ENCODE measurements at places on chromosomes 13 and 19. TPM values are rescaled to one million over a fixed set of nuclear protein-coding genes. Genes with fewer than 3 reads are reported as not detected.
A peak's percentile ranks its signal among the peaks of the same experiment; 100 is the strongest.

PRODH2 gene
- not detected for total RNA-seq

GRCh38 chr13:25574437-25575411, 202.9 kb downstream of the ATP8A2 start:
- peak; percentile 68 for DNase-seq

CRB3 gene
- not detected for total RNA-seq

CEBPG gene
- 54.5 TPM for total RNA-seq

DNA sequence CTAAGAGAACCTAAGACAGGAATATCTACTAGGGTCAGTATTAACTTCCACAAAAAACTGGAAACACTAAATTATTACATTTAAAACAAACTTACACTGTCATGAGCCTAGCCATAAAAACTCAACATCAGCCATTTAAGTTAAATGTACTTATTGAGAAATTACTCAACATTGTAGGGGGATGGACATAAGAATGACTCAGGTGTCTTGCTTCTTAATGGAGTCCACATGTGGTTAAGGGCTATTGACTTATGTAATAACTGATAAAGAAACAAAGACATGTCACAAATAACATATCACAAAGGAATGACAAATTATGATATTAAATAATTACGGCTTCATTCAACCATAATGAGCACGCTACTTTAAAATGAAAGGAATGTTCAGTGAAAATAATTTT, 36.2 kb downstream of the CLDN10 start:
- no peak for DNase-seq

ZFP30 gene
- total RNA-seq: 5.4 TPM

DNA sequence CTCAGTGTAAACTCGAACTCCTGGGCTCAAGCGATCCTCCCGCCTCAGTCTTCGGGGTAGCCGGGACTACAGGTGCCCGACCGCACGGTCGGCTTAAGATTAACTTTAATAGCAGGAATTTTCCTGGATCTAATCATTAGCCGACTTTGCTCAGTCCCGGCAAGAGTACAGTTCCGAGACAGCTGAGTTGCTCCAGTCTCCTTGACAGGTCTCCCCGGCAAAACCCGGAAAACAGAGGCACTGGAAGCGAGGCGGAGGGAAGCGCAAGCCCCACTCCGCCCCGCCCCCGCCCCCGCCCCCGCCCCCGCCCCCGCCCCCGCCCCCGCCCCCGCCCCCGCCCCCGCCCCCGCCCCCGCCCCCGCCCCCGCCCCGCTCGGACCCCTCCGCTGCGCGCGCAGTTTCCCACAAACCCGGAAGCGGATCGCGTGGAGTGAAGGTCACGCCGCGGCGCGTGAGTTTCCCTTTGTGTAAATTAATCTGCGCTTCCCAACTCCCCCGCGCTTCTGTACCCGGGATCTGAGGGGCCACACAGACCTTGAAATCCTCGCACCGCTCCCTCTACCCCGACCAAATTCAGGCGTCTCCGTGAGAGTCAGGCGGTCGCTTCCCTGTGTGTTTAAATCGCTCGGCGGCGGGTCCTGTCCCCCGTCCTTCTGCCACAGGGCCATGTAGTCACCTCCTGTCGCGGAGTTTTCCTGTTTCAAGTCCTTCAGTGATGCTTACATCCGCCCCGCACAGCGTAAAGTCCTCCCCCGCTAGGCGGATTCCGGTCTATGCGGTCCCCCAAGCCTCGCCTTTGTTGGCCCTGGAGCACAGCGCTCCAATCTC, at the start of gene ZNF480:
TSS of gene ZNF480 (plus strand) at position 397 of the 828 bp plus-strand sequence. CDS start 3,244 bp downstream, outside the sequence.
- DNase-seq: peak; percentile 89

- no peak for DNase-seq
These were observed 115.8 kb downstream of the DNAJC15 start for GRCh38 chr13:43139211-43139610.

SIAH3 gene
- total RNA-seq: not detected

HOMER3 gene
- total RNA-seq: 69.4 TPM

RAB4B gene
- total RNA-seq: 13.5 TPM

ZSCAN1 gene
- not detected for total RNA-seq

GTPBP3 gene
- total RNA-seq: 10.9 TPM

GRCh38 chr13:99992949-99993351, 11.4 kb downstream of the ZIC2 start:
- no peak for DNase-seq

DNA sequence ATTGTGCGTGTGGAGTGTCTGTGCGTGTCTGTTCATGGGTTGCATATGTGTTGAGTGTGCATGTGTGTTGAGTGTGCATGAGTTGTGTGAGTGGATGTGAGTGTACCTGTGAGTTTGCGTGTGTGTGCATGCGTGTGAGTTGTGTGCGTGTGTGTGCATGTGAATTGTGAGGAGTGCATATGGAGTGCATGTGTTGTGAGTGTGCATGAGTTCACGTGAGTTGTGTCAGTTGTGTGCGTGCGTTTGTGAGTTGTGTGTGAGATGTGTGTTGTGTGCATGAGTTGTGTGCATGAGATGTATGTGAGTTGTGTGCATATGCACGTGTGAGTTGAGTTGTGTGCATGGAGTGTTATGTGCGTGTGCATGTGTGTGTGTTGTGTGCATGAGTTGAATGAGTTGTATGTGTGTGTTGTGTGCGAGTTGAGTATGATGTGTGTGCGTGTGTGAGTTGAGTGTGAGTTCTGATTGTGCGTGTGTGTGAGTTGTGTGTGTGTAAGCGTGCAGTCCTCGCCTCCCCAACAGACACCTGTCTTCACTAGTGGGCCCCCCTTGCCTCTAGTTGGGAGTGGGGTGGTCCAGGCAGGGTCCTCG, 29.3 kb downstream of the TFDP1 start:
- DNase-seq: no peak

GRCh38 chr13:76828316-76828741, 57.9 kb downstream of the KCTD12 start:
- DNase-seq: no peak

DNA sequence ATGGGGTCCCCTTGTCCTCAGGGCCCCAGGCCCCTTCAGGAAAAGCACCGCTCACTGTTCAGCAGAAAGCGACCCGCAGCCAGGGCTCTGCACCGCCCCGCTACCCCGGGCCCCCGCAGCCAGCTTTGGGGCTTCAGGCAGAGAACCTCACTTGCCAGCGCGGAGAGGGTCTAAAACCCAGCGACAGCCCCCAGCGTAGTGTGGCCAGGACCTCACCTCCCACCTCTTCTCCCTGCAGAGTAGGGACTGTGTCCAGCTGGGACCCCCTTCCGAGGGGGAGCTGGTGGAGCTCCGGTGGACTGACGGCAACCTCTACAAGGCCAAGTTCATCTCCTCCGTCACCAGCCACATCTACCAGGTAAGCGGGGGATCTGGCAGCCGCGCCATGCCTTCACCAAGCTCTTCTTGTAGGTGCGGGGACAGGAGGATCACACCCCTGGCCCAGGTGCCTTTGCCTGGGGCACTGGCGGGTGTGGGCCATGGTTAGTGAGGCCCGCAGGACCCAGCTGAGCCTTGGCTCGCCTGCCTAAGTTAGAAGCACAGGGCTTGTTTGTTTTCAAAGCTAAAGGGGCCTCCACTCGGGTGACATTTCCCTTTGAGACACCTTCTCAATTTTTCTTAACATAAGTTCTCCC, 175.7 kb downstream of the KDM4B start:
- no peak for DNase-seq

RFPL4AL1 gene
- not detected for total RNA-seq

GRCh38 chr19:38409631-38410133, 6.8 kb downstream of the FAM98C start:
- no peak for DNase-seq

- DNase-seq: no peak
These were observed 31.5 kb upstream of the RNF113B start for GRCh38 chr13:98208606-98209005.

CACNA1A gene
- total RNA-seq: 0.49 TPM

DNA sequence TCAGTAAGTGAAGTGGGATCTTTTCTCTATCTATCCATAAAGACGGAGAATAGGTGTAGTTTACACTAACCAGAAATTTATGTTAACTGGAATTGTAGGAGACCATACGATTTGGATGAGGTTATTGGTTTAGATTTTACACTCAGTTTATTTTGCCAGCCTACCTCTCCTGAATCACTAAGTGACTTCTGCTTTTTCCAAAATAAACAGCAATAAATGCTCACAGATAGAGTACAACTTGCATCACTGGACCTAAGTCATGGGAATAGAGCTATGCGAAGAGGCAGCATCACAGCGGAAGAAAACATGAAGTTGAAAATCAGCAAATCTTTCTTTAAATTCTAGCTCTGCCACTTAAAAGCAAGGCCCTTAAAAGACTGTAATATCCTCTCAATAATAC, 781.0 kb downstream of the LIG4 start:
- DNase-seq: no peak
